ENCODE measurements at places on chromosomes 3 and 15. TPM values are rescaled to one million over a fixed set of nuclear protein-coding genes. Genes with fewer than 3 reads are reported as not detected.
A peak's percentile ranks its signal among the peaks of the same experiment; 100 is the strongest.

DNA sequence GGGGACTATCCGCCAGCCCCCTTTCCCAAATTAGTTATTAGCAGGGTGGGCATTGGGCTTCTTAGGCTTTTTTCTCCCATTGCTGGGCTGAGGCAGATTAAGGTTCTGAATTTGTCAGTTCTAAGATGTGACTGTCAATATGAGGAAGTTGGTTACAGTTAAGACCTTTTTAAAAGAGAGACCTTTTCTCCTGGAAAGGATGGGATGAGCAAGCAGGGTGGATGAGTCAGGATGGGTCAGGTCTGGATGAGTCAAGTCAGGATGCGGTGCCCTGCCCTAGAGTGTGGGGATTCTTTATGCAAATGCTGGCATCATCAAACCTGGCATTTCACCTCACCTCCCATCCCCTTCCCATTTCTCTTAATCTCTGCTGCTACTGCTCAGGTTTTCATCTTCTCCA, 1.9 kb downstream of the AEN start:
- ATAC-seq = no peak

DNA sequence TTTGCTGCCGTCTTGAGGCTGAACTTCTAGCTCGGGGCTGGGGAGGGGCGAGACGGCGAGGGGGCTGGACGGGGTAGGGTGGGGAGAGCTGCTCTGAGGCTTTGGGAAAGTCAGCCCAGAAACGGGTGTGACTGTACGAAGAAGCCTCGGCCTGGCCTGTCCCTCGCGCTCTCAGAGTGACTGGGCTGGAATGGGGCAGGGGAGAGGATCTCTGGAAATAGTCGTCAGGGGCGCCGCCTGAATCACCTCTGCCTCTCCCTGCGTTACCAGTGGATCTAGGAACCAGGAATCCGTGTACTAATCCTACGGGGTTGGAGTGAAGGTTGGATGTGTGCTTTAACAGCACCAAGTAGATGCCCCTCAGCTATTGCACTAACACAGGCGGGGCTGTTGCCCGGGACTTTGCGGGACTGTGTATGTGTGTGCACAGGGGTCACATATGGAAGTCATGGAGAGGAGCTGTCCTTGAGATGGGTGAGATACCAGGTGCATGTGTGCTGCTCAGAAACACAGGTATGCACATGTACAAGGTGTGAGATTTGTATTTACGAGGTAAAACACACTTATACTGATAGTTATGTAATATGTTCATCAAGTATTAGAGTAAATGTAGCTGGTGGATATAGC, 591 bp downstream of the FOXL2NB start:
- ATAC-seq = no peak

GRCh38 chr3:175338775-175339535, 479.8 kb downstream of the NAALADL2 start:
- peak; percentile 61 for ATAC-seq

DNA sequence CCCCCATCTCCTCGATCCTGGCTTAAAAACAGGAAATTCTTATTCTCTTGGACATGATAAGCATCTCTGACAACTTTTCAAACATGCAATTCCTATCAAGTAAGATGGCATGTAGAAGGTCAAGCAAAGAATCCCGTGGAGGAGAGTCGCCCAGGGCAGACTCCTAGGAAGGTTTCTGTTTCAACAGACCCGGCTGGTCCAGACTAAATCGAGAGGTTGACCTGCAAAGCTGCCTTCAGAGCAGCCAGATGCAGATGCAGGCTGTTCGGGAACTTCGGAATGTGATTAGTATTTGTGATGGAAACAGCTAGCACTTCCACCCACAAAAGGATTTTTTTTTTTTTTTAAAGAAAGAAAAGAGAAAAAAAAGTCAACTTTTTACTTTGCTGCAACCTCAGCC, 216.8 kb downstream of the NR1D2 start:
- ATAC-seq = no peak

GRCh38 chr3:112699436-112699978, 58.6 kb upstream of the CCDC80 start:
- ATAC-seq = no peak

DNA sequence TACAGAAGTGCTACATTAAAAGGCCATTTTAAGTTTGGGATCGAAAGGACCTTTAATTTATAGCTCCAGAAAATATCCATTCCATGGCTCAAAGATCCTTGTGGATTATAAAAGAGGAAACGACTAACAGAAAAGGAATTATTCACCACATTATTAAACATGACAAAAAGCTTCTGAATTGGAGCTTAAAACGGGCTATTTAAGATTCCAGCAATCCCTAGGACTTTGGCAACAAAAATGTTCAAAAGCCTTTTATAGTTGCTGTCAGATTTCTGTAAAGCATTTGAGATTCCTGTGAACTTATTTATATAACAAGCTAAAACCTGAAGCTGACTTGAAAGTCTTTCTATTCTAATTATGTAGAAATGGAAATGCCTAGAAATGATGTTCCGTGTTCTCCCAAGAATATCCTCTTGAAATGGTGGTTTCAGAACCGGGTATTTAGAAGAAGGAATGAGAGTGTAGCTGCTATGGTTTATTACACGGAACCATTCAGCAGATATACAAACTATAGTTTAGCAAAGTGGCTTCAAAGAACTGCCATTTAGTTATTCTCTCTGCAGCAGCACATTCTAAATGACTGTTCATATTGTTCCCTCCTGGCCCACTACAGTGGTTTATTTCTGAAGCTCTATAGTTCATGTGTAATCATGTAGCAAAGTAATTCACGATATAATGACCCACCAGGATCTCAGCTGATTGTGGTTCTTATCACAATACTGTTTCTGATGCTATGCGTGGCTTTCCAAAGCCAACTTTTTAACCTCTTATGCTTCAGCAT, 961.7 kb downstream of the FHIT start:
- no peak for ATAC-seq

- ATAC-seq = no peak
These were observed 102.3 kb downstream of the SEC22A start for GRCh38 chr3:123303976-123304560.

DNA sequence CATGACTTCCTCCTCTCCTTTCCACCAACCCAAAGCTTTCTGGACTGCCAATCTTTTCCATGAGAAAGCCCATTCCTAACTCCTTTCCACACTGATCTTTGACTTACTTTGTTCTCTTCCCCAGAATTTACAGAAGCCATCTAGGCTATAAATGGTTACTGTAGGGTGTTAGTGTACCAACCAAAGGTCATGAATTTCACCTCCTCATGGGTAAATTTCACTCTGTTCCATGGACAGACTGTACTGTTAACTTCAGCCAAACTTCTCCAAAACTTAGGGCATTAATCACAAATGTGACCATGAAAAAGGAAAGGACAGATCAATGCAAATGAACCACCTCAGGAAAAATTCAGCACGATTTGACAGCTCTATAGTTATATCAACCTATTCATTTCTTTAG, 54.9 kb downstream of the ATOSA start:
- no peak for ATAC-seq

DNA sequence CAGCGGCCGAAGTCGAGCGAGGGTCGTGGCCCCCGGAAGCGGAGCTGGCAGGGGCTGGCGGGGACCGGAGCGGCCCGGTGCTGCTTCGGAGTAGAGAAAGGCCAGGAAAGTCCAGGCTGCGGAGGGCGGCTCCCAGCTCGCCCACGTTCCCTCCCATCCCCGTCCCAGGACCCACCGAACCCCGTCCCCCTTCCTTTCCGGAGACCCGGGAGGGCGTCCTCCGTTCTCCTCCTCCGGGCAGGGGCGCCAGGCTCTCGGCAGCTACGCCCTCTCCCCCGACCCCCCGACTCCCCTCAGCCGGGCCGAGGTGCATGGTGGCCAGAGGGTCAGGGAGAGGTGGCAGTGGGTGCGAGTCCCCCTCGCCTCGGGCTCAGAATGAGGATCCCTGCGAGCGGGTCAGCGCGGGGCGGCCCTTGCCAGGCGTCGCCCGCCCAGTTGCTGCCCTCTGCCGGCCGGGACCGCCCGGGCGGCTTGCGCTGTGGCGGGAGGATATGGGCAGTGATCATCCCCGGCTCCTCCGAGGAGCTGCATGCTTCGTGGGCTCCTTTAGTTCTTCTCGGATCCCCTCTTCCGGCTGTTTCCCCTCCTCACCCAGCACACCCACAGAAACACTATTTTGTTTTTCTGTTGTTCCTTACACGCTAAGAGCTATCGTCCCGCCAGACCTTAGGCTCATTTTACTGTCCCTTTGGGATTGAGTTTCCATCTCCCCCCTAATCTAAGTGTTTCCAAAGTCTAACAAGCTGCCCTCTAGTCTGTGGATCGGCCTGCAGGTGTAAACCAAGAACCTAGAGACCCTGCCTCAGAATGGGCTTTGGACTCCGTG, 744 bp upstream of the ALDH1A2 start:
- ATAC-seq = peak; percentile 89

DNA sequence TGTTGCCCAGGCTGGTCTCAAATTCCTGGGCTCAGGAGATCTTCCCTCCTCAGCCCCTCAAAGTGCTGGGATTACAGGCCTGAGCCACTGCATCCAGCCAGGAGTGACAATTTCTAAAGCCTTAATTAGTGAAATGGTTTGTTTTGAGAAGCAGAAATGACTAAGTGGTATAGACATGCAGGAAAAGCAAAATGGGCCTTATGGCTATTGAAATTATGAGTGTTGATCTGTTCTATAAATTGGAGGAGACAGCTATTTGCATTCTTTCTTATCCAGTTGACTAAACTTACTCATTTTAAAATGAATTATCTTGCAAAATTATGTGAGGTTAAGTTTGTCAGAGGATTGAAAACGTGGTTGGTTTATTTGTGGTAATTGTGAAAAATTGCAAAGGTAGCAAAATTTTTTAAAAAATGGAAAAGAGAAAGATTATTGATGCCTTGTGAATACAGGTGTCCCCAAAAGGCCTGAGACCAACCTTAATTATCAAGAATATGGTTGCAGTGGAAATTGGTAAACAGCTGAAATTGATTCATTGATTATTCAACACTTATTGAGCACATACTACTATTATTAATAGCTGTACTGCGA, 7.9 kb downstream of the RAP2B start:
- no peak for ATAC-seq

DNA sequence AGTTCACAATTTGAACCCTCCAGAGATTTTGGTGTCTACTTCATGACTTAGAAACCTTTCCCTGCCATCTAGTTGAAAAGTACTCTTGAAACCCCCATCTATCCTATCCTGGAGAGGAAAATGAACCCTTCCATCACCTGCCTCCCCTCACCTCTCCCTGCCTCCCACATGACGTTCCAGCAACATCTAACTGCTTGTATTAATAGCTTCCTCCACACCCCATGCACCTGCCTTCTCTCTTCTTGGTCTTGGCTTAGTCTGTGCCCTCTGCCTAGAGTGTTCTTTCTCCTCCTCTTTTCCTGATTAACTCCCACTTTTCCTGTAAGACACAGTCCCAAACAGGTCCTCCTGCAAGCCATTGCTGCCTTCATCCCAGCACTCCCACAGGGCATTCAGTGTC, 107.8 kb downstream of the LIPC start:
- ATAC-seq = no peak

DNA sequence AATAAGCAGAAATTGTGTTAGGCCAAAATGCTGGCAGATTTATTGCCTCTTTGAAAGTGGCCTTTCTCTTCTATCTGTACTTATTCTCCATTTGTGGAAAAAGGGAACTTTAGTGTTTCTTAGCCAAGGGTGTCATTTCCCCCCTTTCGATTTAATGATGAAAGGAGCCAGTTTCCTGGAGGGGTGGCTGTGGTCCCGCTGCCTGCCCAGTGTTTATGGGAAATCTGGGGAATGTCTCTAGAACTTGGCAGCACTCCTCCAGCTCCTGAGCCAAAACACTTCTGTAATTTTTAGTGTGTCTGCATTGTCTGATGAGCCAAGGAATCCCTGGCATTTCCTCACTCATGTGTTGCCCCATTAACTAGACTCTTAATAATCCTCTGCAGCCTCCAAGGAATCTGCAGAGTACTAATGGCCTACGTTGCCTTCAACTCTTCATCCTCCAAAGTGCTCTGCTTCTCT, 448.8 kb downstream of the GRM7 start:
- peak; percentile 92 for ATAC-seq

DNA sequence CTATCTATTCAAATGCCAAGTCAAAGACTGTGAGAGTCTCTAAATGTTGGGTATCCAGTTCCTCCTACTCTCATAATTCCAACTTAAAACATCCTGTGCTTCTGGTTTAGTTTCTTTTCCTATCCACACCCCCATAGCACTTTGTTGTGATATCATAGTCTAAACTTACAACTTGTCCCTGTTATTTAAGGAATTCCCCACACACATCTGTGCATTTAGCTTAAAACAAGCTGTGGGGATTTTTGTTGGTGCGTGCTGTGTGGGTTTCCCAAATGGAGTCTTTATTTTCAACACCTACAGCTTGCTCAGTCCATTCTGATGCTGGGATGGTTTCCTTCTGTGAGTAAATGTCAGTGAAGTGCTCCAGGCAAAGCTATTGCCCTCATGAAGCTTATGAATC, 167.3 kb downstream of the GMNC start:
- no peak for ATAC-seq

GRCh38 chr3:30604093-30604492, 2.3 kb upstream of the TGFBR2 start:
- no peak for ATAC-seq

- peak; percentile 75 for ATAC-seq
These were observed 657.2 kb downstream of the FHIT start for GRCh38 chr3:60594025-60594424.

- no peak for ATAC-seq
These were observed 85.2 kb downstream of the KBTBD8 start for GRCh38 chr3:67083277-67083676.

DNA sequence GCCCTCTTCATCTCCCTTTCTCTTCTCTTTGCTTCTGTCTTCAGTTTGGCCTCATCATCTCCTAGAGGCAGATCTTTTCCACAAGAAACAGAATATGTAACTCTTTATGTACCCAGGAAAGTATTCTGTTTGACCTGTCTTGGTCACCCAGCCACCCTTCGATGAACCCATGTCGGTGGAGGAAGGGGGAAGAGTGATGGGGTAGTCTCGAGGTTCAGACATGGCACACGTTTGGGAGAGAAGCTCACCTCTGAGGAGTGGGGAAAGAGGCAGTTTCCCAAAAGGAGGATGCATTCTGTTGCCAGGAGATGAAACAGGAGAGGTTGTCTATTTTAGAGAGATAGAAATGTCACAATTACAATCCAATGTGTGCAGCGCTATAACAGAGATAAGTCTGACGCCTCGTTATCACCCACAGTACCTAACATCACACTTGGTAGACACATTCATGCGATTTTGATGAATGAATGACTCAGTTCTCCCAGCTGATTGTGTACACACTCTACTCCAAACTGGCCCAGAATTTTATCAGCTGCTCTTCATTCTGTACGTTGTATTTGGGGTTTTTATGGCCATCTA, 722 bp upstream of the CCDC50 start:
- ATAC-seq = peak; percentile 11

DAG1 gene
- 195 TPM for total RNA-seq

SNURF gene
- 5.9 TPM for total RNA-seq

KBTBD8 gene
- total RNA-seq = 2.6 TPM

LRRIQ4 gene
- not detected for total RNA-seq

CPLX3 gene
- not detected for total RNA-seq

SLC25A26 gene
- total RNA-seq = 22.0 TPM

ZPLD1 gene
- total RNA-seq = 0.15 TPM
